ENCODE measurements at places on chromosomes 11 and 22.

DNA sequence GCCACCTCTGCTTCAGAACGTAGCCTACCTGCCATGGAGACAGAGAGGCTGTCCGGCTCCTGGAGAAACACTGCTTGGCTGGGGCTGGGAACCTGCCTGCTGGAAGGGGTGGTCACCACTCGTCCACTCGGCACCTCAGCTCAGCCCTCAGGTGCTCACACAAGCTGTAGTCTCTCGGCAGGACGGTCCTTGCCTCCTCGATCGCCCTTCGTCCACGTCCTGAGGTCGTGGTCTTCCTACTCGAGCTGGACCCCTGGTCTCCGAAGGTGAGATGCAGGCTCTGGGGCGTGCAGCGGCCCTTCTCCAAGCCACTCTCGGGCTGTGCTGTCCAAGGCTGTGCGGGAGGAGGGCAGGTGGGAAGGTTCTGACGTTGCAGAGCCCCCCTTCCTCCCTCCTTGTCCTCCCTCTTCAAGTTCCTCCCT is at the start of gene TBX10:
TBX10 (minus strand) TSS at position 326 of the 422 bp plus-strand sequence; CDS start at position 35, 291 bp downstream.
- no peak for DNase-seq

GRCh38 chr11:34239465-34240149 is 118.2 kb downstream of the ABTB2 start:
- DNase-seq, result no peak

DNA sequence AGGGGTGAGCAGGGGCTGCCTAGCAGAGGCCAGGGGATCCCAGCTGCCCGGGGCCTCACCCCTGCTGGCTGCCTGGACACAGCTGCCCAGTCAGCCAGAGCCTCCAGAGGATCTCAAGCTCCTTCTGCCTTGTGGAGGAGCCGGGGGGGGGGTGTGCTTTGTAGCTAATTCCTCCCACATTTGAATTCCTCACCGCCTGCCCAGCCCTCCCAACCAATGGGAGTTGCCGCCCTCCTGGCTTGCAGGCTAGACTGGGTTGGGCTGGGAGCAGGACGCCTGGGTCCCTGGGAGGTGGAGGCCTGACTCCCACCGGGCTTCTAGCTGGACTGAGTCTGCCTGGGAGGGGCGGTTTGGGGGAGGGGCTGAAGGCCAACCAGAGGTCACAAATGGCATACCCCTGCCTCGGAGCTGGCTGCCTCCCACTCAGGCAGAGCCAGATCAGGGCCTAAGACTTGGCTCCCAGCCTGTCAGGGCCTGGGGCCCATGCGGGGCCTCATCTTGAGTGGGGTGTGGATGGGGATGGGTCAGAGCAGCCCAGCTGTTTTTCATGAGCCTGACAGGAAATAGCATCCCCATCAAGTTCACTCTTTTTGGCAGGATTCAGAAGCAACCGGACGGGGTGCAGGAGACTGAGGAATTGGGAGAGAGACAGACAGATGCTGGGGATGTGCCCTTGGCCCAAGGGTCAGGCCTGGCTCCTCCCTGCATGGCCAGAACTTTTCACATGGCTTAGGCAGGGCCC is 29.2 kb upstream of the PDE2A start:
- DNase-seq, result no peak

DNA sequence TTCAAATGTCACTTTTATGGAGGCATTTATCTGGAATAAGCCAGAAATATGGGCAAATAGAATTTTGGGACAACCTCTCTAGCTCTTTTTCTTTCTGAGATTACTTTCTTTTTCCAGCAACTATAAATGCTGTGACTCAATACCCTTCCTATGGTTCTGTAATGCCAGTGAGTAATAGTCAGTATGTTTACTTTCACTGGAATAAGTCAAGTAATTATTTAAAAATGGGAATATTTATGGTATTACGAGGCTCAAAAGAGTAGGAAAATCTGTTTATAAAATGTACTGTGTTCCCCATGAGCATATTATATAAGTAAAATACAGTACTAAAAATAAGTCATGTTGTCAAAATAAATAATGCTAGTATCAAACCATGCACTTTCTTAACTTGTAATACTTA is 750.5 kb downstream of the LUZP2 start:
- DNase-seq, result no peak

- DNase-seq, result no peak
These were observed 469.2 kb upstream of the ANO5 start for GRCh38 chr11:21723678-21724077.

DNA sequence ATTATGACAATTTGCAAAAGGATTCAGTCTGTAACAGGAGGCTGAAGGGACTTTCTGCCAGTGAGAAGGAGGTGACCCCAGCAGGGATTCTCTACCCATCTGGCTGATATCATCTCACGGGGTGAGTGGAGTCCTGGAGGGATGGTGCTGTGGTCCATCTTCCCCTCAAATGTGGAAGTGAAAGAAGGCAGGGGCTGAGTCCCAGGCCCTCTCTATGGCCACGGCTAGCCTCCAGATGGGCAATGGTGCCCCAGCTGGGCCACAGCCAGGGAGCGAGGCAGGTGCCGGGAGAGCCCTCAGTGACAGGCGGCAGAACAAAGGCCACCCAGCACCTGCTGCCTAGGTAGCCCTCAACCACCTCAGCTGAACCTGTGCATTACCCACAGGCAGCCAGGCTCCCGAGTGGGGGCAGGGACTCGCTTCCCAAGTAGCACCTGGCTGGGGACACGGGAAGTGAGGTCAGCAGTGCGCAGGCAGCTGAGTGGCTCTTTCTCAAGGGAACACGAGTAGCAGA is 6.7 kb downstream of the NECTIN1 start:
- DNase-seq, result no peak

DNA sequence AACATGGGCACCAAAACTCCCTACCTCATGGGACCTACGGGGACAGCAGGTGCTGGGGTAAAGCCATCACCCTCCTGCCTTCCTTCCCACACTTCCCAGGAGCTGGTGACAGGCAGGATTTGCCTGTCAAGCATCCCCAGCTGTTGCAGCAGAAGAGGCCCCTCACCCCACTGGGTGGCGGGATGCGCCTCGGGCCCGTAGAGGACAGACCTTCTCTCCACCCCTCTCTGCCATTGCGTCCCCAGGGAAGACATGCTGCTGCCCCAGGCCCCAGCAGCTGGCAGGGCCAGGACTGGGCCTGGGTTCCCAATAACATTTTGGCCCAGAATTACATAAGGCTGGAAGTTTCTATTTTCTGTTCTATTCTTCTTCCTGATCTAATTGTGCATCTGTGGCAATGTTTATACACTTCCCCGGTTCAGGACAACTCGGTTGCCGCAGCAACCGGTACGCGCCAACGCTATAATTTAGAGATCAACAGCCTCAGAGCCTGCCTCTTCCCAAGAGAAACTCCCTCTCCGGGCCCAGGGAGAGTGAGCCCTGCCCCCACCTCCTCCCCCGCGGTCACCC is 25.4 kb downstream of the KCNJ4 start:
- no peak for DNase-seq

GRCh38 chr22:49607821-49608220 is 219.9 kb downstream of the BRD1 start:
- DNase-seq, result no peak

DNA sequence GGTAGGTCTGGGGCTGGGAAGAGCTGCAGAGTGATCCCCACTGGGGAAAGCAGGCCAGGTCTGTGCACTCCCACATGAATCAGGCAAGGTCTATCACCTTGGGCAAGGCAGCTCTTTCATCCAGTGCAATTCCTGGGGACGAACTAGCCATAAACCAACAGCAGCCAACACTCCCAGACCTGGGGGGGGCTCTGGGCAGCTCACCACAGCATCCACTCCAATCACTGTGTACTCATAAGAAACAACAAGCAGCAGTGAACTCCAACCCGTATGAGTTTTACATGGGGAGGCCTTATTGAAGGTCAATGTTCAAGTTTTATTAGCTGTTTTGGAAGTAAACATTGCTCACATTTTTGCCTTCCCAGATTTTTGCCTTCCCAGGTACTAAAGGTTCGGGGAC is 157.4 kb upstream of the NAV2 start:
- DNase-seq, result no peak

All from CD4-positive, alpha-beta T cell treated with Interleukin-15 for 1 hour (primary cell).